ENCODE measurements at places on chromosomes 5 and 9.

DNA sequence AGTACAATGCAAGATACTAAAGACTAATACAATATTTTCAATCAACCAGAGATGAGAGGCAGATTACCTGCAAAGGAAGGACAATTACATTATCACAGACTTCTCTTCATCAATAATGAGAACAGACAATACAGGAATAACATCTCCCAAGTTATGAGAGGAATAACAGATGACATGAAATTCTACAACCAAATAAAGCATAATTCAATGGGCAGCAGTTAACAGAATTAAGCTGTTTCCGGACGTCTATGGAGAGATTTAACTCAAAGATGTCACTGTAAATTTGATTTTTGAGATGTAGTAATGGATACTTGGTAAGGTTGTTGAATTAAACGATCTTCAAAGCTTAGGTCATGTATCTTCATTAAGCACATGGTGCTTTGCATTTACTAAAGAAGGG is 19.8 kb upstream of the PARP8 start:
- H3K4me1 ChIP-seq = peaks cover 15% of the 10 kb centered on the region
- no peaks in the 10 kb centered on the region for H3K27me3 ChIP-seq
- H3K36me3 ChIP-seq = peaks cover 4% of the 10 kb centered on the region
- H3K27ac ChIP-seq = no peak overlapping the region

- H3K27ac ChIP-seq = no peak overlapping the region
- peak; percentile 54 for DNase-seq
- H3K36me3 ChIP-seq = no peaks in the 10 kb centered on the region
- no peaks in the 10 kb centered on the region for H3K27me3 ChIP-seq
- no peak overlapping the region for H3K4me3 ChIP-seq
- H3K4me1 ChIP-seq = no peaks in the 10 kb centered on the region
Measured at GRCh38 chr5:149852641-149853330, 91.8 kb downstream of the PDE6A start.

- H3K27ac ChIP-seq = no peak overlapping the region
- H3K27me3 ChIP-seq = no peaks in the 10 kb centered on the region
- H3K4me1 ChIP-seq = no peaks in the 10 kb centered on the region
- H3K4me3 ChIP-seq = no peak overlapping the region
Measured at GRCh38 chr5:24788829-24789514, 144.2 kb upstream of the CDH10 start.

DNA sequence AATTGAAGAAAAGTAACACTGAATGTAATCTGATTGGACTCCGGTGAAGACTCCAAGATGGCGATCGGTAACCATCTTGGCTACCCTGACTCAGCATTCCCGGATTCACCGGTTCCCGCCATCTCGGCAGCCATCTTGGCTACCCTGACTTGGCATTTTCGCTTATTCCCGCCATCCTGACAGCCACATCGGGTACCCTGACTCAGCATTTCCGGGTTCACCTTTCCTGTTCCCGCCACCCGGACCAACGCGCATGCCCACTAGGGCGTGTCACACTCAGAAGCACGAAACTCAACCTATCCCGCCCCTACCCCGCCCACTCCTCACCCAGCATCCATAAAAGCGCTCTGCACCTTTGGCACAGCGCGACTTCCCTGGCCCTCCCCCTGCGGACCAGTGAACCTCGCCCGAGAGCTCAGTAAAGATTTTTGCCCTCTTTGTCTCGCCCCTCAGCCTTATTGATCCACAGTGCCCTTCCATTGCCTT is 17.2 kb downstream of the SPTLC1 start:
- H3K4me3 ChIP-seq = peak overlapping the region; percentile 62
- H3K36me3 ChIP-seq = peaks cover 59% of the 10 kb centered on the region
- H3K27ac ChIP-seq = peak overlapping the region; percentile 84
- DNase-seq = peak; percentile 78

- H3K36me3 ChIP-seq = no peaks in the 10 kb centered on the region
- DNase-seq = no peak
- no peak overlapping the region for H3K27ac ChIP-seq
- no peak overlapping the region for H3K4me3 ChIP-seq
- H3K27me3 ChIP-seq = peaks cover 2% of the 10 kb centered on the region
- H3K4me1 ChIP-seq = no peaks in the 10 kb centered on the region
Measured at GRCh38 chr9:114574438-114574837, 13.1 kb upstream of the ATP6V1G1 start.

DNA sequence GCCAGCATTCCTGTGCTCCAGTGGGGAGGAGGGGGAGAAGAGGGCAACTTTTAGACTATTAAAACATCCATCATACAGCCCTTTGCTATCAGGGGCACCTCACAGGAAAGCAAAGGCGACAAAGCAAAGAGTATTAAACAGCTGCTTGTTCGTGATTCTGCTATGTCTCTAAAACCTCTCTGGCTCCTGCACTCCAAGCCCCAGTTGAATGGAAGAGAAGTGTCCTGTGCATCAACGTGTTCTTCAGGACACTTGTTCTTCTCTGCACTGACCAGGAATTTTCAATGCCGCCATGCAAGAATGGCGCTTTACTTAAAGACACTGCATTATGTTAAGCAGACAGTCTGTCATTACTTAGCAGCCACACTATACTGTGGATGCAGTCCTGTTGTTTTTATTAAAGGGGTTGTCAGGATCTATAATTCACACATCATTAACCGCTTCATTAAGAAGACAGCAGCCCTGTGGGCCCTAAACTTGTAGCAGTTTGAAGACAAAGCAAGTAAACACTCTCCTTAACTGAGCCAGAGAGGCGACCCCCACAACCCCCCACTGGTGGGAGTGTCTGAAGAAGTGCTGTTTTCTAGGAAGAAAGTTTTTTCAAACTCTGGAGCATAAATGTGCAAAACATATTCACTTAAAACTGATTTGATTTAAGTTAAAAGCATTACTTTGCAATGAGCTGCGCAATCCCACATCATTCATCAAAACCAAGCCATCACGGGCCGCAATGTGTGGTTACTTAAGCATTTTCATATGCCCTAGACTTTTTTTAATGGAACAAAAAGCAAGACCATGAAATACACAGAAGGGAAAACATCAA is 164.5 kb downstream of the ZNF608 start:
- H3K4me3 ChIP-seq = no peak overlapping the region
- H3K4me1 ChIP-seq = peaks cover 18% of the 10 kb centered on the region
- H3K36me3 ChIP-seq = no peaks in the 10 kb centered on the region
- DNase-seq = no peak

All from activated CD4-positive, alpha-beta T cell treated with anti-CD3 and anti-CD28 coated beads, Interleukin-2, amount 10 ng/mL, durations not matched to agents 7 days and 5 days (primary cell).